ENCODE measurements at places on chromosomes 13 and 19.

DNA sequence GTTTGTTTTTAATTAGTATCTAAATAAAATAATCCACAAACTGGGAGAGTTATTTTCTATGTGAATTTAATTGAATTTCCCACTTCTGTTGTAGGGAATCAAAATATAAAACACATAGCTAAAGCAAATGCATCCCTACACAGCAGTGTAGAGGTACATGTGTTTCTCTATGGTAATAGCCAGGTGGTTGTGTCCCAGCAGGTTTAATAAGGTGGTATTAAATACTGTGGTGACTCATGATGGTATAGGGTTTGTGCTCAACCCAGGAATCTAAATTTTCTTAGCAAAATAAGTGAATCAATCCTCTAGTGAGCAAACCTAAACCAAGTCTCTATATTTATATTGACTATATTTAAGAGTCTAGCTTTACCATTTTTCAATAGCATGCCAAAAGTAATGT, 30.0 kb downstream of the PCDH9 start:
- no peak for DNase-seq

- DNase-seq = no peak
Observed at GRCh38 chr13:114110091-114110829, 22.2 kb downstream of the RASA3 start.

DNA sequence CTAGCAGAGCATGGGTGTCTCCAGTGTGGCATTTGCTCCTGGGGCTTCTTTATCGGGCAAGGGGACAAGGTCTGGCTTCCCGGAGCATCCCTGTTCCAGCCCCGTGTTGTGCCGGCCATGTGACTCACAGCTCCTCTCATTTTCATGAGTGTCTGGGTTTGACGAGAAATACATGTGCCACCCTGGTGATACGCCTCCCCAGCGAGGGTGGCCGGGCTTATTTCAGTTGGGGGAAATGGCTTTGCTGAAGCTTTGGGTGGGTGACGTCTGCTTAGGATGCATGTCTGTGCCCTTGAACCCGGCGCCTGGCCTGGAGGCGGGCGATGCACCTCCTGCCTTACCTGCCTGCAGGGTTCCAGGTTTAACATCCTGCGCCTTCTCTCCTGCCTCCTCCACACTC, 61.9 kb upstream of the LDLR start:
- no peak for DNase-seq

- DNase-seq = no peak
Observed at GRCh38 chr19:3423183-3423829, 56.9 kb downstream of the NFIC start.

- no peak for DNase-seq
Observed at GRCh38 chr13:111469916-111470506, 149.6 kb downstream of the TEX29 start.
